ENCODE measurements at places on chromosomes 7 and 10. TPM values are rescaled to one million over a fixed set of nuclear protein-coding genes. Genes with fewer than 3 reads are reported as not detected.

The ABLIM1 gene
- 99.5 TPM for total RNA-seq

The PRF1 gene
- 0.13 TPM for total RNA-seq

The CALHM2 gene
- total RNA-seq = 5.6 TPM

The CTAGE4 gene
- total RNA-seq = 3.1 TPM

The GPR85 gene
- total RNA-seq = 1.8 TPM

GRCh38 chr7:131027287-131027773, 293.3 kb upstream of the KLF14 start:
- H3K27ac ChIP-seq = no peak overlapping the region
- H3K4me3 ChIP-seq = no peak overlapping the region
- no peak for DNase-seq
- H3K4me1 ChIP-seq = peaks cover 4% of the 10 kb centered on the region
- H3K36me3 ChIP-seq = no peaks in the 10 kb centered on the region
- no peaks in the 10 kb centered on the region for H3K27me3 ChIP-seq

DNA sequence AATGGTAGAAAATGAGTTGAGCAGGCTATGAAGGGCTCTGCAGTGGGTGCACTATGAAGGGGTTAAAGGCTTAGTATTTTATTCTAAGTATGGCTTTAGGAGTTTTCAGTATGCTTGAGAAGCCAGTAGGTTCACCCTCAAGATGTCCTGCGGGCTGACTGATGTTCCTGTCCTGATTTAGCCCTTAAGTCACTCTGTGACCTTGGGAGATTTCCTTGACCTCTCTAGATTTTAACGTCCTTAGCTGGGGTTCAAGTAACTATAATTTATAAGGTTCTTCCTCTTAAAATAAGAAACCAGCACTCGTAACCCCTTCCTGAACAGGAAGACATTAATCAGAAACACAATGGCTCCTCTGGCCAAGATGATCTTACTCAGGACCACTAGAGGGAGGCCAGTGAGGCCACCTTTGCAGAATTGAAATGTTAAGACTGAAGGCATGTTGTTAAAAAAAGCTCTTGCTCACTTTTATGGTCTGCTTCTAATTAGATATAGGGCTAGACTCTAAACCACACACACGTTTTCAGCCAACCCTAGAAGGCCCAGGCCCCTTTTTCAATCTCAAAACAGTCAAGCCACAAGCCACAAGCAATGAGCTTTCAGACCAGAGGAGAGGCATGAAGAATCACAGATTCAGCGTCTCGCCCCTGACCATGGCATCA, 41.9 kb downstream of the CDK1 start:
- H3K36me3 ChIP-seq = no peaks in the 10 kb centered on the region
- peak overlapping the region; percentile 85 for H3K27ac ChIP-seq
- no peak for DNase-seq
- H3K4me3 ChIP-seq = no peak overlapping the region

DNA sequence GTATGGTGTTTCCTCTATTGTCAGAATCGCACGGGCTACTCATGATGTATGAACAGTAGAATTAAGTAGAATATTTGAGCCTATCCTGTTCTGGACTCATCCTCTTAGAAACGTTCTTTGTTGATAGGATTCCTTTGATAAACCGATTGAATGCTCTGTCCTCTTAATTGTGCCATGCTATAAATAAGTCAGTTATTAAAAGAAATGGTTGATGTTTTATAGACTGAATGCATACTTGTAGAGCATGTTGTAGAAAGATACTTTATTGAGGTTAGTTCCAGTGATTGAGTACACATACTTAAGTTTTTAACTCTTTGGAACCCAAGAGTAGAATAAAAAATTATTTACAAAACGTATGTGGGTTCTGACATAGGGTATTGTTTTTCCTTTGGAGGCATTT, 54.9 kb upstream of the HBP1 start:
- no peak overlapping the region for H3K27ac ChIP-seq
- no peaks in the 10 kb centered on the region for H3K27me3 ChIP-seq
- peaks cover 9% of the 10 kb centered on the region for H3K4me1 ChIP-seq

- no peaks in the 10 kb centered on the region for H3K4me1 ChIP-seq
- no peak for DNase-seq
These were observed 61.7 kb upstream of the NXPH1 start for GRCh38 chr7:8371742-8372141.

- H3K27me3 ChIP-seq = no peaks in the 10 kb centered on the region
- peaks cover 20% of the 10 kb centered on the region for H3K4me1 ChIP-seq
- H3K36me3 ChIP-seq = no peaks in the 10 kb centered on the region
- H3K4me3 ChIP-seq = no peak overlapping the region
These were observed 66.3 kb upstream of the EFCAB10 start for GRCh38 chr7:105647591-105647990.

DNA sequence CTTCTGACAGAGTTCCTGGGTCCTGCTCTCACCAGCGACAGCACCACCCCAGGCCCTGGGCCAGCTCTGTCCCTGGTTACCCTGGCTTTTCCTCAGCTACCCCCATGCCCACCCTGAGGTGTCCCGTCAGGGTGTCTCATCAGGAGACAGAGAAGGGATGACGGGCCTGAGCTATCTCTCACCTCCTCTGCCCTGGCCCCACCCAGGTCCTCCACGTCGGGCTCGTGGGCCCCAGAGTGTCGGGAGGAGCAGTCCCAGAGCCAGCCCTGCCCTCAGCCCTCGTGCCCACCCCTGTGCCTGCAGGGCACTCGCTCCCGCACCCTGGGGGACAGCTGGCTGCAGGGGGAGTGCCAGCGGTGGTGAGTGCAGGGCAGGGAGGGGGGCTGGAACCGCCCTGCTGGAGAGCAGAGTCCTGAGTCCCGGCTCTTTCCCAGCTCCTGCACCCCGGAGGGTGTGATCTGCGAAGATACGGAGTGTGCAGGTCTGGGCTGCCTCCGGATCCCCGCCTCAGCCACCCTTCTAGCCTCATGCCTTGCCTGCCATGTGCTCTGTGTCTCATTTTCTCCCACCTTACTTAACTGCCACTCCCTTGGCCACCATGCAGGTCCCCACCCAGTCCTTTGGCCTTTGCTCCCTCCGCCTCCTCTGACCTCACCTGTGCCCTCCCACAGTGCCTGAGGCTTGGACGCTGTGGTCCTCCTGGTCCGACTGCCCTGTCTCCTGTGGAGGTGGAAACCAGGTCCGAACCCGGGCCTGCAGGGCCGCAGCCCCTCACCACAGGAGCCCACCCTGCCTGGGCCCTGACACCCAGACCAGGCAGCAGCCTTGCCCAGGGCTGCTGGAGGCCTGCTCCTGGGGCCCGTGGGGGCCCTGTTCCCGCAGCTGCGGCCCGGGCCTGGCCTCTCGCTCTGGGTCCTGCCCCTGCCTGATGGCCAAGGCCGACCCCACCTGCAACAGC, 16.7 kb upstream of the ZNF862 start:
- H3K4me1 ChIP-seq = peaks cover 2% of the 10 kb centered on the region
- H3K4me3 ChIP-seq = no peak overlapping the region
- no peaks in the 10 kb centered on the region for H3K36me3 ChIP-seq
- no peak for DNase-seq

DNA sequence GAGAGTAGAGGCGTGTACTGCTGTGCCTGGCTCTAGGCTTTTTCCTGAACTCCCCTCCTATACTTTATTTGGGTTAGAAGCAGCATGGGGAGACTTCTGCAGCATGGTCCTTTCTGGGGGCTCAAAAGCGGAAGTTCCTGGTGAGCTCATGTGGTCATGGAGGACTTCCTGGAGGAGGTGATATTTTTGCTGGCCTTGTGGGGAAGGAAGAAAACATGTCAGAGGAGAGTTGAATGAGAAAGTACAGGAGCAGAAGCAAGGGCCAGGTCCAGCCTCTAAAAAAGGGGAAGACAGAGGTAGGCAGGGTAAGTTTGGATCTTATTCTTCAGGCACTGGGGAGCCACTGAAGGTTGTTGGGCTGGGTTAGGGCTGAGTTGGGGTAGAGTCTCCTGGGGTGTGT, 45.5 kb downstream of the CASTOR2 start:
- no peak overlapping the region for H3K4me3 ChIP-seq
- DNase-seq = no peak
- H3K4me1 ChIP-seq = peaks cover 5% of the 10 kb centered on the region
- H3K27ac ChIP-seq = no peak overlapping the region

DNA sequence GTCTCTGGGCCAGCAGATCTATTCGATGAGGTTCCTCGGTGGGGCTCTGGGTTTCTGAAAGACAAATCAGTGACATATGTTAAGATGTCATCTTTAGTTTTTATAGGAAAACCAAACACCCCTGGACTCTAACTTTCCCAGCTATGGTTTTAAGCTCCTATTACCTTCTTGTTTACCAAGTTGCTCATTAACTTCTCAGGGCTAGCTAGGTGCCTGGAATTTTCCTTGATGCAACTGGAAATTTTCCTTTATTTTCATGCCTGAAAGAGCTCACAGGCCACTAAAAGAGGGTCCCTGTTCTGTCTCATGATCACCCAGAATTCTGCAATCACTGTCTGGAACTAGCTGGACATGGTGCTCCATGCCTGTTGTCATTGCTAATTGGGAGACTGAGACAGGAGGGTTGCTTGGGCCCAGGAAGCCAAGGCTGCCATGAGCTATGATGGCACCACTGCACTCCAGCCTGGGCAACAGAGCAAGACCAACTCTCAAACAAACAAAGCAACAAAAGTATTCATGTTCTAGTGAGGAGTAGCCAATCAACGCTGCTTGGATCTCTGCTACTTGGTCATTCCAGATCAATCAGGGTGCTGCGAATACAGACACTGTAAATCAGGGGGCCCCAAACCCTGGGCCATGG, 1173.5 kb upstream of the AUTS2 start:
- no peaks in the 10 kb centered on the region for H3K36me3 ChIP-seq
- DNase-seq = no peak
- no peak overlapping the region for H3K4me3 ChIP-seq
- no peak overlapping the region for H3K27ac ChIP-seq

DNA sequence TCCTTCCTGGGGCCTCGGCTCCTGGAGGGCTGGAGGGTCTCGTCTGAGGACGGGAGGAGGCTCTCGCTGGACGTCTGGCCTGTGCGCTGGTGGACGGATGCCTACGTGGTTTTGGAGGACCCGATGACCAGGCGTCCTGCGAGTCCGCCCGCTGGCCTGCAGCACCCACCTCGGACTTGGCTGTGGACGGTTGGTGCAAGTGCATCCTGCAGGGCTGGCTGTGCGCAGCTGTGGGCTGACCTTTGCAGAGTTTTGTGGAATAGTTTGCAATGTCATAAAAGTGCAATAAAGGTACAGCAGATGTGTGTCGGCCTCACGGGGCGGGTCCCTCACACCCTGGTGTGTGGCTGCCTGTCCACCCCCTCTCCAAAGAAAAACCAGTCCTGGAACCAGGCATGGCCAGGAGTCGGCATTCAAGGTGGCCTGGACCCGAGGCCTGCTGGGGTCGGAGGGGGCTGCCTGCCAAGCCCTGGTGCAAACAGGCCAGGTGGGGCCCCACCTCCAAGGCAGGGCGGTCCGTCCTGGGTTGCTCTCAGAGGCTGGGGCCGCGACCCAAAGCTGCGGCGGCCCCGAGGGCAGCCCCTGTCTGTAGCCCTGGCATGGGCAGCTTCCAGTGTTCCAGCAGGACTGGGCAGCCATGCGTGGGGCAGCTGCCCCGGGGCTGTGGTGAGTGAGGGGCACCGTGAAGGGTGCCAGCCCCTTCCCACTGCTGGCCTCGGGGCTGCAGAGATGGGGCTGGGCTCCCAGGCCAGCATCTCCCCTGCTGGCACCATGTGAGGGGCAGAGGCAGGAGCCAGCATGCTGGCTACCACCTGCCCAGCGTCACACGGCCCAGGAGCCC, 29.3 kb upstream of the FOXL3 start:
- no peak overlapping the region for H3K27ac ChIP-seq
- H3K4me1 ChIP-seq = no peaks in the 10 kb centered on the region
- no peak overlapping the region for H3K4me3 ChIP-seq
- peaks cover 2% of the 10 kb centered on the region for H3K27me3 ChIP-seq
